ENCODE measurements at places on chromosomes 16 and 17.

DNA sequence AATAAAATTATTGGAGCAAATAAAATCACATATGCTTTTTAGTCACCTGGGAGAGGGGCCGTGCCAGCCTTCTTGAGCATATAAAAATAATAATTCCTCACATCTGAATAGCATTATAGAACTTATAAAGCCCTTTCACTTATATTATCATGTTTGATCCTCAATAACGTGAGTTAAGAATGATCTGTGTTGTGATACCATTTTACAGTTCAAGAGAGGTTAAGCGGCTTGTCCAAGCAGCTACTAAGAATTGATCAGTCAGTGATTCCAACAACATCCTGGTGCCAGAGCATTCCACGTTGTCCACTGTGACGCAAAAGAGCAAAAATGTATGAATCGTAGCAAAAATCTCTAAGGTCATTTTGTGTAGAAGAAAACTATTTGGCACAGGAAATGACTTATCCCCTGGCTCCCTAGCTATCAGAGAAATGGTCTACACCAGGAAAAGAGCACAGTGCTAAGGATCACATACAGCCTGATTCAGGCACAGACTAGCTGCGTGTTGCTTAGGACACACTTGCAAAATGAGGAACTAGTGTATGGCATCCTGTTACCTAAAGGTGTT is 33.0 kb downstream of the ANKFN1 start:
- DNase-seq = no peak

DNA sequence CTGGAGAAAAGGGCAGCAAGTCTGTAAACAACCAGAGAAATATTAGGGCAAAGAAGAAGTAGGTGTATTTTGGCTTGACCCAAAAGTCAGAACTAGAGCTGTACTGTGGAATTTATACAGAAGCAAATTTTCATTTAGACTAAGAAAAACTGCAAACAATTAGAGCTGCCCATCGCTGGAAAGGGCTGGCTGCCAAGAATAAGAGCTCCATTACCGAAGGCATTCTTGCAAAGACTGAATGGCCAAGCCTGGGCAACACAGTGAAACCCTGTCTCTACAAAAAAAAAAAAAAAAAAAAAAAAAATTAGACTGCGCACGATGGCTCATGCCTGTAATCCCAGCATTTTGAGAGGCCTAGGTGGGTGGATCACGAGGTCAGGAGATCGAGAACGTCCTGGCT is 53.9 kb upstream of the TMC5 start:
- DNase-seq = no peak

- no peak for DNase-seq
Observed at GRCh38 chr17:83186226-83186625, 106.8 kb downstream of the METRNL start.

- peak; percentile 29 for DNase-seq
Observed at GRCh38 chr17:76384987-76385891, 830 bp downstream of the SPHK1 start.

DNA sequence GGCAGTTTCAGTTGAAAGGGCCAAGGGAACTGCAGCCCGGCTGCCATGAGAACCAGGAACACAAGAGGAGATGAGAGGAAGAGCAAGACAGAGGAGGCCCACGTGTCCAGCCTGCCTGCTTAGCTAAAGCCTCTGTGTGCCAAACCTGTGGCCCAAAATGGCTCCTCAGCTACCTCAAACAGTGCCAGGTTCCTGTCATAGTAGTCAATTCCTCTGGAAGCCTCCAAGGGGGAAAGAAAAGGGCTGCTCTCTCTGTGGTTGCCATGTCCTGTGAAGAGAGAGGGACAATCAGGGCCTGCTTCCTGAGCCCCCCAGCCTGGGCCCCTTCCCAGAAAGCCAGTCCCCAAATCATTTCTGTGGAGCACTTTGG is 5.2 kb downstream of the SLC12A4 start:
- DNase-seq = no peak

GRCh38 chr17:1661045-1661444 is 11.4 kb upstream of the RILP start:
- DNase-seq = no peak

DNA sequence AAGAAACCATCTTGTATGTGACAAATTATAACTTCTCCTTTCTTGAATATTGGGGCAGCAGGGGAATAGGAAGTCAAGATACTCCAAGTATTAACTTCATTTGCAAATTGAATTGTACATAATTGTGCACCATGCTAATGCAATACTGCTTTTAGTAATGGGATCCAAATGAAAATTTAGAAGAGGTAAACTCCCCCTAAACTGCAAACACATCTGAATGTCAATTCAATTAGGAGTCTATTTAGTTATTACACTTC is 4.5 kb downstream of the STAT5B start:
- DNase-seq = no peak

DNA sequence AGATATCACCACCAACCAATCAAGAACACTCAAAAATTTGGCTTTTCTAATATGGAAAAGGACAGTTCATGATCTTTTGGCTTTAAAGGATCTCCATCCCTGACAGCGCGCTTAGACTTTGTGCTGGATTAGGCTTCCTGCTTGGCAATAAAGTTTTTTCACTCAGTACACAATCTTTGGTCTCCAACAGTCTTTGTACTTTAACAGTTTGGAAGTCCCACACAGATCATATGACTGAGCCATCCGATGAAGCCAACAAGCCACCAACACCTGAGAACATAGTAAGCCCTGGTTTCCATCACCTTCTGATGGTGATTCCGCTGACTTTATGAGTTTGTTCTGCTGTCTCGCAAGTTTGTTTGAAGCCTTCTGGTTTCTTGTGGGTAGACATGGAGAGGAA is 34.3 kb downstream of the SMURF2 start:
- no peak for DNase-seq

DNA sequence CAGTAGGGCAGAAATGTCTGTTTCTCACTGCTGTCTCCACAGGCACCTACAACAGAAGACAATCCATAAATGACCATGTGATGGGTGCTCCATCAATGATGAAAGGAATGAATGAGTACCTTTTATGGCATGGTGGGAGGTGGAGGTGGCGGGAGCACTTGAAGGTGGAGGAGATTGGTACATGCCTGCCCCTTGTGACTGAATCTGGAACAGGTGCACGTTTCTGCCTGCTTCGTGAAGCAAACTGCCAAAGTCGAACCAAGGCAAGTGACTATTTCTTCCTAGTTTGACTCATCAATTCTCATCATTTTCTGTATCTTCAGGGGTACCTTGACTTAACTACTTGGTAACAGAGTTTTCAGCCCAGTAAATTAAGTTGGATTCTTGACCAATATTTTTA is 25.4 kb downstream of the CDRT15 start:
- no peak for DNase-seq

GRCh38 chr17:65102788-65103187 is 34.4 kb upstream of the RGS9 start:
- DNase-seq = no peak

Measured in stimulated activated CD4-positive, alpha-beta T cell treated with anti-CD3 and anti-CD28 coated beads, Interleukin-15, amount 100 ng/mL, for 1 hour (primary cell).